ENCODE measurements at places on chromosomes 5 and 9.

DNA sequence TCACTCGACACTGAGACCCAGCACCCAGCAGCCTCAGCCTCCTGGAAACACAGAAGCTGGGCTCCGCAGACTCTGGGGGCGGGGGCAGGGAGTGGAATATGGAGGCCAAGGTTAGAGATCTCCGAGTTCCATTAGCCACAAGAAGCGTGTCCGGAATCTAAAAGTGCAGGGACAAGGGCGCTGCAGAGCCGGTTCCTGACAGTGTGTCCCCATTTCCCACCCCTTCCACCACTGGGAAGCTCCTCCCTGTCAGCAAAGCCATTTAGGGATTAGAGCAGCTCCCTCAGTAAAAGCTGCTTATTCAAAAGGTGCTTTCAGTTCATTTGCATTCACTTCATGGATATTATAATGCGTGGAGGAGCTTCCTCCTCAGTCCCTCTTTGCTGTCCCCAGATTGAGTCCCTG lies 74.1 kb upstream of the HSPA9 start:
- no peak for DNase-seq

DNA sequence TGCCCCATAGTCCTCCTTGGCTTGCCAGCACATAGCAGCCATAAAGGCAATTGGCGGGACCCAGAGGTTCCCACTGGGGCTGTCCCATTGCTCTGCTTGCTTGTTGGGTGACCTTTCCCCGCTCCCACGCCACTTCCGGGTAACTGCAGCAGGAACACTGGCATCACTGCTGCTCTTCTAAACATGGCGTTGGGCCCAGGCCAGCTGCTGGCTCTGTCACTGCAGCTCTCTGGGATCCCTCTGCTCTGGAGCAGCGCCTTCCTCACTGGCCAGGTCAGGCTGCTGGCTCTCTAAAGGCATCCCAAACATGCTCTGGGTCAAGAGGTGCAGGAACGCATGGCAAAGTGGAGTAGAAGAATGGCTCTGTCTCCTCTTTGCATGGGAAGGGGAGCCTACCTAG lies 92.9 kb downstream of the DRD1 start:
- no peak for DNase-seq

DNA sequence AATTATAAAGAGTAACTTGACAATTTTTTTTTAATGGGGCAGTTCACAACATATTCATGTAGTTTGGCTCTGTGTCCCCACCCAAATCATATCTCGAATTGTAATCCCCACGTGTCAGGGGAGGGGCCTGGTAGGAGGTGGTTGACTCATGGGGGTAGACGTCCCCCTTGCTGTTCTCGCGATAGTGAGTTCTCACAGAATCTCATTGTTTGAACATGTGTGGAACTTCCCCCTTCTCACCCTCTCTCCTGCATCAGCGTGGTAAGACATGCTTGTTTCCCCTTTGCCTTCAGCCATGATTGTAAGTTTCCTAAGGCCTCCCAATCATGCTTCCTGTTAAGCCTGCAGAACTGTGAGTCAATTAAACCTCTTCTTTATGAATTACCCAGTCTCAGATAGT lies 40.7 kb downstream of the FBXW11 start:
- DNase-seq = no peak

GRCh38 chr9:81543695-81544094 lies 145.7 kb downstream of the TLE1 start:
- DNase-seq = no peak

DNA sequence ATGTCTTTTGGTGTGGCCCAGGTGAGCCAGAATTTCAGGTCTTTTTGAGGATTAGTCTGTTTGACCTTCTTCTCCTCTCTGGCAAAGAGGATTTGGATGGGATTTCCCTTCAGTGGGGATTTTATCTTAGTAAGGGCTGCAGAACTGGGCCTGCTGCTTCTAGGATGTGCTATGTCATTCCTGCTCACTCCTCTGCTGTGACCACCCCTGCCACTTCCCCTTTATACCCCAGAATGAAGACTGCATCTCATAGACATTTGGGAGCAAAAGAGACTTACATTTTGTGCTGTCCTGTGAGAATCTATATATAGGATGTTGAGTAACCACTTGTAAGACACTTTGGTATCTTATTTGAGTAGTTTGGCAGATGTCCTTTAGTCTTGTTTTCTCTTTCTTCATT lies 76.2 kb downstream of the ARHGAP26 start:
- no peak for DNase-seq

GRCh38 chr9:89770531-89771174 lies 165.8 kb downstream of the GADD45G start:
- no peak for DNase-seq
